ENCODE measurements at places on chromosomes 6 and 20. TPM values are rescaled to one million over a fixed set of nuclear protein-coding genes. Genes with fewer than 3 reads are reported as not detected.
A peak's percentile ranks its signal among the peaks of the same experiment; 100 is the strongest.

ABT1 gene
- 10.9 TPM for total RNA-seq

GLP1R gene
- 4.2 TPM for total RNA-seq

MPC1 gene
- 70.1 TPM for total RNA-seq

OR12D3 gene
- total RNA-seq: not detected

COL19A1 gene
- not detected for total RNA-seq

STMND1 gene
- total RNA-seq: not detected

SPDEF gene
- total RNA-seq: not detected

OR2H2 gene
- total RNA-seq: not detected

TRIM31 gene
- not detected for total RNA-seq

GRCh38 chr20:49569411-49570115 is 1.6 kb upstream of the PTGIS start:
- no peak for DNase-seq

DNA sequence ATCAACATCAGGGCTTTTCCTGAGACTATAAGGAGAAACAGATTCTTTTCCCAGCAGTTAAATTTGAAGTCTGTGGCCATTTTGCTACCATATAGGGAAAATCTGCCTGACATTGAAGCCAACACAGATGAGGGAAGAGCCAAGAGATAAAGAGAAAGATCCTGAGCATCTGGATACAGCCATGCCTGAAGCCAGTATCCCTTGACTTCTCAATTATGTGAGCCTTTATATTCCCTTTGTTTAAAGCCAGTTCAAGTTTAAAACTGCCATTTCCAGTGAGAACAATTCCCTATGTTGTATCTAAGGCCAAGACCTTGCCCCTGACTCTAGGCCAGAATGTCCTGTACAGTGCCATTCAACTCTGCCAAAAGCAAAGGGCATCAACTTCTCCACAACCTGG is 3.8 kb upstream of the NRSN2 start:
- no peak for DNase-seq

DNA sequence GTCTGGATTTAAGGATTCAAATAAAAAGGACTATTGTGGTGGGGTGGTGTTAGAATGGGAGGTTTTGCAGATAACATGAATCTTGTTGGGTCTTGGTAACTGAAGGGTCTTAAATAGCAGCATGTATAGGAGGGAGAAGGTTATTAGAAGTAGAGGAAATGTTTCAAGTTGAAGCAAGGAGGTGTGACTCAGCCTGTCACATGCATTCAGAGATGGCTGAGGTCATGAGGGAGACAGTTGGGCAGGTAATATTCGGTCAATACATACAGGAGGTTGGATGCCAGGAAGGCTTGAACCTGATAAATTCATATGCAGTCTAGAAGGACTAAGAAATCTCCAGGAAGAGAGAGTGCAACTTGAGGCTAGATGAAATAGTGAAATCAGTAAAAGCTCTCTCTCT is 6.1 kb downstream of the KLHL31 start:
- no peak for DNase-seq

DNA sequence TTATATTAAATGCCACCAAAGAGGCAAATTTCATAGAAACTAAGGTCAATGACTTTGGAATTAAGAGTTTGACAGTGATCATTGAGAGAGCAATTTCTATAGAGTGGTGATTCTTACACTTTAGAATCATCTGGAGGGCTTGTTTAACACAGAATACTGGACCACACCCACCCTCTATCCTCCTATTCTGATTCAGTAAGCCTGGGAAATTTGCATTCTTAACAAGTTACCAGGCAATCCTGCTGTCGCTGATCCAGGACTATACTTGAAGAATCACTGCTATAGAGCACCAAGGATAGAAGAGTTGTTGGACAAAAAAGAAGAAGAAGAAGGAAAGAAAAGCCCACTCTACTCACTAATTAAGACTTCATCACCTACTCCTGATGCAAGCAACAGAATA is 21.3 kb upstream of the TBX18 start:
- DNase-seq: no peak

DNA sequence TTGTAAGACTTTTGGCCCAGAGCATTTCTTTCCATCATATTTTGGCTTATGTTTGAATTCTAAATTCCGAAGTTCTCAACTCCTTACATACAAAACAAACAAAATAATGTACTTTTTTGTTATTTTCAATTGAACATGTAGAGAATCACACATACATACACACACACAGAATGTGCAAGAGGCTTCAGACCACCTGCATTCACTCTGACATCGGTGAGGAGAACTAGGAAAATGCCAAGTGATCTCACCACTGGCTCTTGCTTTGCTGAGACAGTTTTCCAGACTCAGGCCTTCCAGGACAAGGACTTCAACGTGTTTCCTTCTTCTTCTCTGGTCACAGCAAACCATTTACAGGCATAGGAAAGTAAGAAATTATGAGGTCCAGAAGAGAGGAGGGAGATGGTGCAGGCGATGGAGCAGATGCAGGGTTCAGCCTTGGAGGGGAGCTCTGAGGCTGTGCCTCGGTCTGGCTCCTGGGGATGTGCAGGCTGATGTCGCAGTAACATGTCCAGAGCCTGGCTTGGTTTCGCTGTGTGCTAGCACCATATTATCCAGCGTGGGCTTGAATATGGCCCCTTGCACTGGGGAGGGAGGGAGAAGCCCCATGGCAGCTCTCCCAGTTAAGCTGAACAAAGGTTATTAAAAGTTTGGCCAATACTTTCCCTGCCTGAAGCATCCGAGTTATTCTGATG is 93.4 kb downstream of the DACT2 start:
- no peak for DNase-seq

- DNase-seq: no peak
These were observed 71.5 kb downstream of the CRYBG1 start for GRCh38 chr6:106431972-106432371.

DNA sequence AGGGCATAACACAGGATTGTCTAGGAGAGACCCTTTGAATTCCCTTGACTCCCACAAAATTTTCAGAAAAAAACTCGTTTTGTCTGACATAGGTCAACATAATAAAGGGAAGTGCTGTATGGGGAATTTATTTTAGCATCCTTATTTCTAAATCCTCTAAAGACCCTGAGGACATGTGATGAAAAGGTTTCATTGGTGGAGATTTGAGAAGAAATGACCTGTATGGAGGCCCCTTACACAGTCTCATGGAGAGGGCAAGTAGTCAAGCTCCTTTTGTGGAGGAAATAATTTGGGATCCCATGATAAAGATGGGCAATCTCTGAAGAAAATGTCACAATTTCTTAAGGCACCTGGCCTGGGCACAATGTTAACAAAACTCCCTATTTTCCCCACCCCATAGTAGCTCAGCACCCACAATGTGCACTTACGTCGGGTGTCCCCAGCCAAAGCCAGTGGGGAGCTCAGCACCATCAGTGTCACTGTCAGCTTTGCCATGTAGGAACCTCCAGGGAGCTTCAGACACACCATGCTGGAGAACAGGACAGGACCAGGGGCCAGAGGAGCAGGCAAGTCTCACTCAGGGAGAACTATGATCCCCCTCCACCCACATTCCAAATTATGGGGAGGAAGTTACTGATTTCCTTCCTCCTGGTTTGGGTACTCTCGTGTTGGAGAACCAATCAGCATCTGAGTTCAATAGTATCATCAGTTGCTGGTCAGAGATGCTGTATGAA is at the start of gene HLA-DRB5:
TSS of gene HLA-DRB5 (minus strand) at position 591 of the 734 bp plus-strand sequence. CDS start at position 528, 63 bp downstream.
- DNase-seq: peak; percentile 13

DNA sequence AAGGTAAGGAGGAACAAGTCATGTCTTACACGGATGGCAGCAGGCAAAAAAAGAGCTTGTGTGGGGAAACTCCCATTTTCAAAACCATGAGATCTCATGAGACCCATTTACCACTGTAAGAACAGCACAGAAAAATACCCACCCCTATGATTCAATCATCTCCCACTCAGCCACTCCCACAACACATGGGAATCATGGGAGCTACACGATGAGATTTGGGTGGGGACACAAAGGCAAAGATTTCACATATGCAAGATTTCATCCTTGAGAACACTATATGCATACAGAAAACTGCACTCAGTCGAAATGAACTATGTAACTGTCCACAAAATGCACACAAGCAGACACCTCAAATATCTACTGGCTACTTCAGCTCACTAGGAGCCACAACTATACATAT is 480.6 kb upstream of the BTBD3 start:
- DNase-seq: no peak

GRCh38 chr6:39339868-39340550 is 17.5 kb upstream of the KCNK16 start:
- no peak for DNase-seq
